ENCODE measurements at places on chromosomes 6 and 20. TPM values are rescaled to one million over a fixed set of nuclear protein-coding genes. Genes with fewer than 3 reads are reported as not detected.

DNA sequence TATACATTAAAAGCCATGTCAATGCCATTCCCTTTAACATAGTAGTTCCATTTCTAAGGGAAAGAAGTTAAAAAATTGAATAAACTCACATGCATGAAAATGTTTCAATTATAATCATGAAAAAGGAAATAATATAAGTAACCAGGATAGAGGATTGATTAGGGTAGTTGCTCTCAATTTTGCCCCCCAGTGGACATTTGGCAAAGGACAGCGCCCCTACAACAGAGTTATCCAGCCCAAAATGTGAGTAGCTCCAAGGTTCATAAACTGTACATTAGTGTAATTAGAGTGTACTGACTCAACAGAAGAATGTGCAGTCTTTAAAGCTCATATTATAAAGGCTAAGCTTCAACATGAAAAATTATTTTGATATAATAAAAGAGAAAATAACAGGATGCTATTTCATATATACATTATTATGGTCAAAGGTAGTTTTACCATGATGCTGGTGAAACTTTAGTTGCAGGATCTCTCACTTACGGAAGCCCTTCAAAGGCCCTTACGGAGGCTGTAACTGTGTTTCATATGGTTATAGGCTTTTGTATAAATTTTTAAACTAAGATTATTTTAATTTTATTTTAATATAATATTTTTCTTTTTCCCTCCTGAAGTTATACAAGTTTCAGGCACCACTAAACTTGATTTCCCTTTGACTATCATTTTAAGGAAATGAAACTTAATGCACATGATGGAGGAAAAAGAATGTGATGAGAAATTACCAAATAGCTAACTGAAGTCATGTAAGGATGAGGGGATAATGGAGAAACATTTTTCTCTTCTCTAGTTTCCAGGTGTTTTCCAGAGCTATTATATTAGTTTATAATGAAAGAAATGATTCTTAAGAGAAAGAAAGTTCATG is 403.6 kb downstream of the PLCB1 start:
- DNase-seq: no peak

GRCh38 chr6:27312146-27312949 is at the start of gene POM121L2:
Gene POM121L2, minus strand, starts transcription at chr6:27312273. Its CDS starts 103 bp downstream, at chr6:27312170.
- DNase-seq: peak; percentile 60

DNA sequence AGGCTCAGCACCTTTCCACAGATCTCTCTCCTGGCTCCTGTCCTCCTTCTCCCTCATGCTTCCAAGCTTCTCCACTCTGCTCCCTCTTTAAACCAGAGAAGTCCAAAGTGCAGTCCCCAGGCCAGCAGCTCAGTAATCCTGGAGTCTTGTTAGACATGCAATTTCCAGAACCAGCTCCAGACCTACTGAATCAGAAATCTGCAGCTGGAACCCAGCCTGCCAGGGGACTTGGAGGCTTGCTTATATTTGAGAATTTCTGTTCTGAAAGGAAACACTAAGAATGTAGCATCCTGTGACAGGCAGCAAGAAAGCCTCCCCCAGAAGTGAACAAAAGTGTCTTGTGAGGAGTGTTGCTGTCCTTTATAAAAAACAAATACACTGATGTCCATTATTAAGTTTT is 438.1 kb downstream of the BCKDHB start:
- DNase-seq: no peak

- DNase-seq: no peak
These were observed 577 bp downstream of the SASH1 start for GRCh38 chr6:148343047-148343782.

DNA sequence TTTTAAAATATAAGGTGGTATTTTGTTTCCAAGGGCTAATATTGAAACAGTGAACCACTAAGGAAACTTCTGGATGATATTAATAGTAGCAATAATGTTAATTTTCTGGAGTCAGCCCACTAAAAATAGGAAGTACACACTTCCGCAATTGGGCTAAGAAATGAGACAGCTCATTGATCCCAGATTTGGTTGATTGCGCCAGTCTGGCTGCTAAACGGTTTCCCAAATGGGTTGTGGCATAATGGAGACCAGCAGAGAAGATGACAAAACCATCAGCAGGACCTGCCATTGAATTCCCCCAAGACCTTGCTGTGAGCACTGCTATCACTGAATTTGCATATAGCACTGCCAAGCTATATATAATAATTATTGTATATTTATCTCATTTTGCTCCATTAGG is 71.2 kb upstream of the SGK1 start:
- no peak for DNase-seq

DNA sequence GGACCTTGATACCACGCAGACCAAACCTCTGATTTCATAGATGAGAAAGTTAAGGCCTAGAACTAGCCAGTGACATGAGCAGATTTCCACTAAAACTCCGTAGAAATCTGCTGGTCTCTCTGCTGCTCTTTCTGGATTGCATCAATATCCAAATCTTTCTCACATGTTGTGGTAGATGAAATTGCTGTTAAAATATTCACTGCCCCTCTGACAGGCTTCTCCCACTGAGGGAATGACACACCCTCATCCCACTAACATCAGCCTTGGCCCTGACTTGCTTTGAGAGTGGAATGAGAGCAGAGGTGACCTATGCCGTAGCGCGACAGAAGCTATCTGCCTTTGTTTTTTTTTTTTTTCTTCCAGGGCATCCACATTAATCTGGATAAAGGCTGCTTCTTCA is 20.4 kb upstream of the EXOC2 start:
- no peak for DNase-seq

DNA sequence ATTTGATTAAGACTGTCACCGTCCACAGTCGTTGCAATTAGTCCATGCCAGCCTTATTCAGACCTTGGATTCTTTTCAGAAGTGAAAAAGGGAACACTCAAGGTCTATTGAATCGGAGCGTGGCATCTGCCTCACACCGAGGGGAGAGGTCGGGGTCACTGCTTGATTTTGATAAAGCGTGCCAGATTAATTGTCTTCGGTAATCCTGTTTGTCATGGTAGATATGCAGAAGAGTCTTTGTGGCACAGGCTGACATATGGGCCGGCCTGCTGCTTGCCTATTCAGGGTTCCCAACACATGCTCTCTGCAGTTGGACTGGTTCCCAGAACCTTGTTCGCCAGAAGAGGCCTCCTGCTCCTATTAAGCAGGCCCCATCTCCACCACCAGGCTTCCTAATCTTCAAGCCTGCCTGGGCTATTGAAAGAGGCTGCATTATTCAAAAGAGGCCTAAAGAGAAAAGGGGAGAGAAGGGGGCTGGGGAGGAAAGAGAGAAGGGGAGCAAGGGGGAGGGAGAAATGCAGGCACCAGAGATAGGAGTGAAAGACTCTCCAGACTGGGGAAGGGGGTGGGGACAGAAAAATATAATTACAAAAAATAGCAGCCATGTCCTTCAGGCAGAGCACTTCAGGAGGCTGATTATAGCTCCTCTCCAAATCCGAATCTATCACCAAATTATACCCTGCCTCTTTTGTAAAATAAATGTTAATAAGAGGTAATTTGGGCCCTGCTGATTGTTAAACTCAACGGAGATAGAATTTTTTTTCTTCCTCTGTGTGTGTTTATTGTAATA is 611.3 kb downstream of the HDGFL1 start:
- DNase-seq: no peak

DNA sequence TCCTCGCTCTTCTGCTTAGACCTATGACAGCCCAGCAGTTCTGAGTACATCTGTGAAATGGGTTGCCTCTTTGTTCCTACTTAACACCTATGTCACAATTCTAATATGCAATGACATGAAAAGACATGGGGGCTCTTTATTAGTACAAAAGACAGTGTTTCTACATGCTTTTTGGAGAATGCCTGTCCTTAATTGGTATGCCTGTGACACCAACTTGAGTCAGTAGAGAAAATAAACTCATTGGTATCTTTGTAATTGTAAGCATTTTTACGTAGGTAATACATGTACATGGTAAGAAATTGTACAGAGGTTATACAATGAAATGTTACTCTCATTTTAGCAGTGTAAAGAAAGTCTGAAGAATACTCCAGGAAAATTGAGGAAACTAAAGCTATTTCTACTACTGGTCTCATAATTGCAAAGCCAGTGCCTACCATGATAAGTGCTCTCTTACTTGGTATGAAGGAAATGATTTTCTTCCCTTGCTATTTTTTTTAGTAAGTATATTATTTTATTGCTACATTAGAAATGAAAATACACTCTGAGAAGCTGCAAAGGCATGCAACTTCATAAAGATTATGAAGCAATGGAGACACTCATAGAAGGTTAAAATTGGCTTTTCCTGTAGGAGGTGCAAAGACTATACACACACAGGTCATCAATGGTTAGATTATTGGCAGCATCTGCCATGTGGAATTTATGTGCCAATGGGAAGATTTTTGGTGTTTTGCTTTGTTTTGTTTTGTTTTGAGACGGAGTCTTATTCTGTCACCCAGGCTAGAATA is 4.9 kb upstream of the EEF1A1 start:
- no peak for DNase-seq

DNA sequence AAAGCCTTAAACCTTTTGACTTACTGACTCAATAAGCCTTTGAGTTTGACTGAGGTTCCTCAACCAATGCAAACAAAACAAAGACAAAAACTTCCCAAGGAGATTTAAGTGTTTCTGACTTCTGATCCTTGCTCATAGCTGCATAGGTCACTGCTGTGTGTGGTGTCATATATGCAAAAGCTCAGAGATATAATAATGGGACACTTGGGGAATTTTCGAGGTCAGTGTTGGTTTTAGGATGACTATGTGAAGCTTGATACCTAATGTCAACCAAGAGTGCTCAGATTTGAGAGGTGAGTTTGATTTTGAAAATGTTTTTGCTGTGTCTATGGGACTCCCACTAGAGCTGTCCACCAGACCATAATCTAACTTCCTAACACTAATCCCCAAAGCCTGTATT is 26.2 kb downstream of the ZKSCAN8 start:
- no peak for DNase-seq

- no peak for DNase-seq
These were observed 46.8 kb upstream of the TENT5A start for GRCh38 chr6:81799323-81799722.

GRCh38 chr6:1335367-1336037 is 23.6 kb downstream of the FOXQ1 start:
- DNase-seq: no peak

GRCh38 chr6:16419636-16420336 is 181.4 kb downstream of the GMPR start:
- no peak for DNase-seq

RAET1E gene
- not detected for total RNA-seq

NMBR gene
- total RNA-seq: not detected

DNA sequence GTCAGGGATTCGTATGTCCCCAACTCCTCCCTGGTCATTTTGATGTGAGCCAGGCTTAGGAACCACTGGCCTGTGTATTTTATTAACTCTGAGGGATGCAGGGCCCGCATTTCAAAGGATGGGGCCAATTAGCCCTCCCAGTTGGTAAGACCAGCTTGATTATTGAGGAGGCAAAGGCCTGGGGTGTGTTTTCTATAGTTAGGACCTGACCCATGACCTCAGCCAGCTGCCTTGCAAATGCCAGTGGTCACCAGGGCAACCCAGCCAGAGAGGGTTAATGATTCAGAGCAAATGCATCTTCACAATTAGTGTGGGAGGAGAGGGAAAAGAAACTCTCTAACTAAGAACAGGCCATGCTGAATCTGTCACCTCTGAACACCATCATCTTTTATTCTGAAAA is 835.4 kb downstream of the MAFB start:
- no peak for DNase-seq

COL9A3 gene
- 0.32 TPM for total RNA-seq

Data from activated T-helper 2 cell treated with anti-CD3 and anti-CD28 coated beads, Interferon-gamma antibody, Interleukin-2, Interleukin-4, amounts not matched to agents 10 μg/mL and 5 μg/mL and 100 μg/mL, durations not matched to agents 14 hours and 24 hours and 36 hours (primary cell).